ENCODE measurements at places on chromosomes 7 and 10. TPM values are rescaled to one million over a fixed set of nuclear protein-coding genes. Genes with fewer than 3 reads are reported as not detected.

Gene PPP1R9A
- 0.18 TPM for total RNA-seq

Gene HUS1
- total RNA-seq = 74.2 TPM

- H3K4me3 ChIP-seq = no peak overlapping the region
- H3K4me1 ChIP-seq = peaks cover 17% of the 10 kb centered on the region
- no peaks in the 10 kb centered on the region for H3K36me3 ChIP-seq
- H3K27me3 ChIP-seq = no peaks in the 10 kb centered on the region
Observed at GRCh38 chr7:100446040-100446439, 9.7 kb upstream of the PPP1R35 start.

- H3K36me3 ChIP-seq = no peaks in the 10 kb centered on the region
- no peaks in the 10 kb centered on the region for H3K27me3 ChIP-seq
- H3K27ac ChIP-seq = no peak overlapping the region
- DNase-seq = no peak
- H3K4me3 ChIP-seq = no peak overlapping the region
Observed at GRCh38 chr10:127374074-127374680, 174.9 kb upstream of the NPS start.

DNA sequence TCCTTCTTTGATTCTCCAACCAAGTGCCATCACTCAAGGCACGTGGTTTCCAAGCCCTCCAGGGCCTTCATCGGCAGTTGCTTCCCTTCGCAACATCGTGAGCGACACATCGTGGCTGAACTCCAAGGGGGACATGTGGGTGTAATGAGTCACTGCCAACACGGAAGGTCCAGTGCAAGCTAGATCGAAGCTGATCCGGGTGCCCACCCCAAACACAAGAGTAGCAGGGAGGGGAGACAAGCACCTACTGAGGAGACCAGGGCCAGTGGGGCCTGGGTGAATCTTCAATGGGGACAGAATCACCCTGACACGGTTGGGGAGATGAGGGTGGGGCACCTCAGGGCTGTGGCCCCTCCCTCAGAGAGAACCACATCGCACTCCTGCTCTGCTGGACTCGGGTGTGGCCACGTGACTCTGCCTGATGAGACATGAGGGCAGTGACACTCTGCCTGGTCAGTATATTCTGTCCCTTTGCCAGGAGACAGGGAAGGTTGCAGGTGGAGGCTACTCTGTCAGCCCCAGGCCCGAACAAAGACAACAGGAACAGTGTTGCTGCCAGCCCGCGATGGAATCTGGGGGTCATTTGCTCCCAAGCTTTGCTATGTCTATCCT, 36.8 kb upstream of the HSPA12A start:
- H3K36me3 ChIP-seq = no peaks in the 10 kb centered on the region
- DNase-seq = no peak
- no peaks in the 10 kb centered on the region for H3K4me1 ChIP-seq
- no peak overlapping the region for H3K4me3 ChIP-seq
- H3K27me3 ChIP-seq = peaks cover 34% of the 10 kb centered on the region
- no peak overlapping the region for H3K27ac ChIP-seq
